Lower lobe of right lung (tissue), 2 donors: ENCODE measurements at places on chromosomes 2 and 18. TPM values are rescaled to one million over a fixed set of nuclear protein-coding genes. Genes with fewer than 3 reads are reported as not detected.
A peak's percentile ranks its signal among the peaks of the same experiment; 100 is the strongest.

CCDC195 gene
- not detected for total RNA-seq

KIAA2012 gene
- 2.8 TPM for total RNA-seq

UGT1A8 gene
- total RNA-seq, result not detected

NPHP1 gene
- total RNA-seq, result 6.8 TPM

CAVIN2 gene
- 182 TPM for total RNA-seq

ASB18 gene
- total RNA-seq, result not detected

ZNF236 gene
- total RNA-seq, result 18.0 TPM

DNA sequence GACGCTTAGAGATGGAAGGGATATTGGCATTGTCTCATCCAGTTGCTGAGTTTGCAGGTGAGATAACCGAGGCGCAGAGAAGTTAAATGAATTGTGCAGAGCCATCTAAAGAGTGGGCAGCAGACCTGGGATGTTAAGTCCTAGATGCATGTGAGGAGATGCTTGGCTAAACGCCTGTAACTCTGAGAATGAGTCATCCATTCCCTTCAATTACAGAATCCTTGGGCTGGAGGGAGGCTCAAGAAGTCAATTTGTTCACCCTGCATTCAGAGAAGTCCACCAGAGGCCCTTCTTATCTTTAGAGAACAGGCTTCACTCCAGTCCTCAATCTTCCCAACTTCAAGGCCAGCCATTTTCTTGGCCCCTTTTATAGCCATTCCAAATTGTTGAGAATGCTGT lies 1.6 kb downstream of the EHD3 start:
- peak overlapping the region; percentile 6 for H3K27ac ChIP-seq
- DNase-seq, result no peak
- peaks cover 24% of the 10 kb centered on the region for H3K4me1 ChIP-seq
- H3K4me3 ChIP-seq, result peak overlapping the region; percentile 69

DNA sequence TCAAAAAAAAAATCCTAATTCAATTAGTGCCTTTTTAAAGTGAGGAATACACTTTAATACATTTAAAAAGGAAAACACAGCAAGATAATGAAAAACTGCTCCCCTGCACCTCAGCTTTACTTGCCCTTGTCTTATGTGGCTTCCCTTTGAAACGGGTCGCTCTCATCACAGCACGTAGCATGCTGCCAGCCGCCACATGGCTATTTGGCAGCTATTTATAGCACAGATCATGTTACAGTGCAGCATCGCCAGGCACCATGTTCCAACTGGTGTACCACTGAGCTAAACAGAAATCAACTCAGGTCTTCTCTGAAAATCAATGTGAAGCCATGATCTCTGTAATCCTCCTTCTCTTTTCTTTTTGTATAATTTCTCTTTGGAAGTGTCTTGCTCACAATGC lies 65.1 kb downstream of the TMEM182 start:
- H3K36me3 ChIP-seq, result no peaks in the 10 kb centered on the region
- no peak overlapping the region for H3K4me3 ChIP-seq
- no peak for DNase-seq
- H3K27ac ChIP-seq, result no peak overlapping the region

- H3K4me1 ChIP-seq, result peaks cover 43% of the 10 kb centered on the region
- H3K27me3 ChIP-seq, result no peaks in the 10 kb centered on the region
- no peaks in the 10 kb centered on the region for H3K36me3 ChIP-seq
- no peak overlapping the region for H3K4me3 ChIP-seq
- DNase-seq, result no peak
These were observed 56.9 kb downstream of the SMAD7 start for GRCh38 chr18:48893608-48894600.

DNA sequence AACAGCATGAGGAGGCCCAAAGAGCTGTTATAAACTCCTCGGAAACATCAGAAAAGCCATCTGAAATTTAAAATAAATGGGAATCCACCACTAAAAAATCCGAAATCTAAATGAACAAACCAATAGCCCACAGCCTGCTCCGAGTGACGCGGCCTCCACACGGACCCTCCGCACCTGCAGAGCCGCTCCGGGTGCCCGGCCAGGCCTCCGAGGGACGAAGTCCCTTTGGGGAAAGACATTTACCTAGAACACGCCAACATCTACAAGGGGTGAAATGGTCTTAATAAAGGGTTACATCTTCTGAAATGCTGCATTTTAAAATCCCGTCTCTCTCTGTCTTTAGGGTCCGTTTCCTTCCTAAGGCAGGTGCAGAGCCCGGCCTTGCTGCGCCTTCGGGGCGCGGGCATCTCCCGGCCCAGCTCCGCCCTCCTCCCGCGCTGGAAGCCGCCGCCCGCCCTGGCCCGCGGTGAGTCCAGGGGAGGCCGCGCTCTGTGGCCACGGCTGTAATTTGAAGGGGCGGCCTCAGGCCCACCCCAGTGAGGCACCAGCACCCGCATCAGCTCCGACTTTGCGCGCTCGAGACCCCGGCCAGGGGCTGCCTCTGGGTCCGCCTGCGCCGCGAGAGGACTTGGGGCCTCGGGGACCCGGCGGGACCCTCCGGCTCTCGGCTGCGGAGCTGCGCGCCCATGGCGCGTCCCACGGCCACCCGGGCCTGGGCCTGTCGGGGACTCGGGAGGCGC lies 42.3 kb upstream of the CTDP1 start:
- H3K36me3 ChIP-seq, result no peaks in the 10 kb centered on the region
- peaks cover 26% of the 10 kb centered on the region for H3K27me3 ChIP-seq
- H3K4me1 ChIP-seq, result peaks cover 2% of the 10 kb centered on the region
- no peak overlapping the region for H3K27ac ChIP-seq
- no peak overlapping the region for H3K4me3 ChIP-seq

GRCh38 chr2:23042216-23042906 lies 342.6 kb upstream of the KLHL29 start:
- DNase-seq, result no peak
- H3K27me3 ChIP-seq, result no peaks in the 10 kb centered on the region
- H3K27ac ChIP-seq, result no peak overlapping the region
- no peak overlapping the region for H3K4me3 ChIP-seq
- no peaks in the 10 kb centered on the region for H3K36me3 ChIP-seq

DNA sequence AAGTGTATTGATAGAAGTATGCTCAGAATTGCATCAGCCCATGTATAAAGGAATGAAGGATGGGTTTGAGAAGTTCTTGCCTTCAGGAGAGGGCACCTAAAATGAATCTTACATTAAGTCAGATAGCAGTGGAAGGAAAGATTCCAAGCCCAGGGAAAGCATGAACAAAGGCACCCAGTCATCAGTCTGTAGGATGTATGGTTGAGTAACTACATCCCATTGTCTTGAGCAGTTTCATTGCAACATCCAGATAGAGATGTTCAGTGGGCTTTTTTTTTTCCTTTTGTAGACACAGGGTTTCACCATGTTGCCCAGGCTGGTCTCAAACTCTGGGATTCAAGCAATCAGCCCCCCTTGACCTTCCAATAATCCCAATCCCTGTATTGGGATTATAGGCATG lies 80.7 kb downstream of the ARHGAP28 start:
- H3K27ac ChIP-seq, result no peak overlapping the region
- H3K27me3 ChIP-seq, result no peaks in the 10 kb centered on the region
- no peak overlapping the region for H3K4me3 ChIP-seq
- no peaks in the 10 kb centered on the region for H3K4me1 ChIP-seq
- H3K36me3 ChIP-seq, result no peaks in the 10 kb centered on the region

GRCh38 chr18:37383846-37384595 lies 181.6 kb downstream of the CELF4 start:
- no peak overlapping the region for H3K4me3 ChIP-seq
- no peak for DNase-seq
- no peaks in the 10 kb centered on the region for H3K27me3 ChIP-seq
- H3K27ac ChIP-seq, result no peak overlapping the region

DNA sequence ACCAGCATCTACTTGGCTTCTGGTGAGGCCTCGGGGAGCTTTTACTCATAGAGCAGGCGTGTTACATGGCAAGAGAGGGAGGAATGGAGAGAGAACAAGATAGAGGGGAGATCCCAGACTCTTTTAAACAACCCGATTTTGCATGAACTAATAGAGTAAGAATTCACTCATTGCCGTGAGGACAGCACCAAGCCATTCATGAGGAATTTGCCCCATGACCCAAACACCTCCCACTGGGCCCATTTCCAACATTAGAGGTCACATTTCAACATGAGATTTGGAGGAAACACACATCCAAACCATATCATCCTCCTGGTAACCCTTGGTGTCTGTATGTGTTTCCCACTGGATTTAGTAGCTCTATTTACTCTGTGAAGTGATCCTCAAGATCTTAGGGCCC lies 249.9 kb upstream of the SP5 start:
- H3K4me3 ChIP-seq, result no peak overlapping the region
- H3K27ac ChIP-seq, result no peak overlapping the region
- H3K4me1 ChIP-seq, result no peaks in the 10 kb centered on the region
- no peaks in the 10 kb centered on the region for H3K27me3 ChIP-seq

GRCh38 chr18:63553081-63553480 lies 10.9 kb downstream of the SERPINB12 start:
- H3K27me3 ChIP-seq, result no peaks in the 10 kb centered on the region
- no peak for DNase-seq
- no peak overlapping the region for H3K27ac ChIP-seq
- H3K36me3 ChIP-seq, result no peaks in the 10 kb centered on the region
- H3K4me1 ChIP-seq, result peaks cover 13% of the 10 kb centered on the region

DNA sequence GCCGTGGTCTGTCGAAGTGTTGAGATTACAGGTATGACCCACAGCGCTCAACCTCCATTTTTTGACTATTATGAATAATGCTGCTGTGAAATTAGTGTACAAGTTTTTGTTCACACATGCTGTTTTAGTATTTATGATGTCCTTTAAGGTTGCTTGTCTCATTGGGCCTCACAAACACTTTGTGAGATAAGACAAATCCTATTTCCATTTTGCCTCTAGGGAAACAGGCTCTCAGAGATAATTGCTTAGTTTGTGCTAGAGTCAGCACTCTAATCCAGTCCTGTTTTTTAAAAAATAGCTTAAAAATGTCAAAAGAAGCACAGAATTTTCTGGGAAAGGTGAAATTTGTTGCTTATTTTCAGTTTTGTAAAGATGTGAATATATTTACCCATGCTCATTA lies 43.3 kb upstream of the CUL3 start:
- H3K36me3 ChIP-seq, result no peaks in the 10 kb centered on the region
- H3K4me1 ChIP-seq, result no peaks in the 10 kb centered on the region
- DNase-seq, result no peak
- H3K27me3 ChIP-seq, result no peaks in the 10 kb centered on the region

- no peaks in the 10 kb centered on the region for H3K27me3 ChIP-seq
- H3K36me3 ChIP-seq, result no peaks in the 10 kb centered on the region
- H3K4me1 ChIP-seq, result no peaks in the 10 kb centered on the region
- H3K27ac ChIP-seq, result no peak overlapping the region
- no peak for DNase-seq
- H3K4me3 ChIP-seq, result no peak overlapping the region
These were observed 539.6 kb downstream of the PID1 start for GRCh38 chr2:228731517-228731916.

- DNase-seq, result peak; percentile 91
- peak overlapping the region; percentile 63 for H3K4me3 ChIP-seq
- no peaks in the 10 kb centered on the region for H3K36me3 ChIP-seq
These were observed 27.1 kb upstream of the PTMA start for GRCh38 chr2:231680992-231681852.

- no peak for DNase-seq
- no peak overlapping the region for H3K27ac ChIP-seq
- peaks cover 64% of the 10 kb centered on the region for H3K36me3 ChIP-seq
- no peaks in the 10 kb centered on the region for H3K27me3 ChIP-seq
- no peak overlapping the region for H3K4me3 ChIP-seq
These were observed 12.6 kb downstream of the ITPRID2 start for GRCh38 chr2:181904022-181904632.

DNA sequence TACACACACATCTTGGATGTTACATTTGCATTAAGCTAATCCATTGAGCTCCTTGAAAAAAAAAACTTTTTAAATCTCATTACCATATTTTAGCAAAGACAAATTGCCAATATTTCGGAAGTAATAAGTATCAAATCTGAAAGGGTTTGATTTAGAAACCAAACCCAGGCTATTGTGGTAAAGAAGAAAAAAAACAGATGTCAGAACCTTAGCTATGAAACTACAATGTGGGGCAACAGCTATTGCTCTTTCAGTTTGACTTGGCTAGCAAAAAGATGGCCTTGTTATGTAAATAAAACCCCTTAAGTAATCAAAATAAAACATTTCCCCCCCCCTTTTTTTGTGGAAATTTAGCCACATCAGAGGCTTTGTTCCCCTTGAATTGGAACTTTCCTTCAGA lies 41.2 kb upstream of the REG3A start:
- H3K4me1 ChIP-seq, result no peaks in the 10 kb centered on the region
- H3K4me3 ChIP-seq, result no peak overlapping the region
- H3K36me3 ChIP-seq, result no peaks in the 10 kb centered on the region
- no peak overlapping the region for H3K27ac ChIP-seq
- no peaks in the 10 kb centered on the region for H3K27me3 ChIP-seq

- no peaks in the 10 kb centered on the region for H3K27me3 ChIP-seq
- DNase-seq, result no peak
- H3K27ac ChIP-seq, result no peak overlapping the region
- no peaks in the 10 kb centered on the region for H3K36me3 ChIP-seq
- no peaks in the 10 kb centered on the region for H3K4me1 ChIP-seq
These were observed 22.5 kb upstream of the RMND5A start for GRCh38 chr2:86697551-86698104.

- H3K27ac ChIP-seq, result no peak overlapping the region
- H3K36me3 ChIP-seq, result no peaks in the 10 kb centered on the region
- no peak overlapping the region for H3K4me3 ChIP-seq
- no peak for DNase-seq
- H3K27me3 ChIP-seq, result no peaks in the 10 kb centered on the region
These were observed 458.3 kb upstream of the SYT4 start for GRCh38 chr18:43735570-43735969.

DNA sequence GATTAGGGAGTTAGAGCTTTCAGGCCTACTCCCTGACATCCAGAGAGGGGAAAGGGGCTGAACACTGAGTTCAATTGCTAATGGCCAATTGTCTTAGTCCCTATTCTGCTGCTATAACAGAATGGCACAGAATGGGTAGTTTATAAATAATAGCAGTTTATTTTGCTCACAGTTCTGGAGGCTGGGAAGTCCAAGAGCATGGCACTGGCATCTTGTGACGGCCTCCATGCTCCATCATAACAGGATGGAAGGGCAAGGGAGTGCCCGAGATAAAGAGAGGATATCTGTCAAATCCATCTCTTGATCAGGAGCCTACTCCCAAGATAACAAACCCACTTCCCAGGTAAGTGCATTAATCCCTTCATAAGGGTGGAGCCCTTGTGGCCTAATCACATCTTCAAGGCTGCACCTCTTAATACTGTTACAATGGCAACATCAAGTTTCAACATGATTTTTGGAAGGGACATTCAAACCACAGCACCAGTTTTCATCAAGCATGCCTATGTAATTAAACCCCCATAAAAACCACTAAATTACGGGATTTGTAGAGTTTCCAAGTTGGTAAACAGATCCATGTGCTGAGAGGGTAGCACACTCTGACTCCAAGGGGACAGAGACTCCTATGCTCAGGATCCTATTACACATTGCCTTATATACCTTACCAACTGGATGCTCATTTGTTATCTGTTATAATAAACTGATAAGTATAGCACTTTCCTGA lies 44.6 kb downstream of the BAZ2B start:
- no peak overlapping the region for H3K4me3 ChIP-seq
- DNase-seq, result no peak

- no peaks in the 10 kb centered on the region for H3K36me3 ChIP-seq
- no peaks in the 10 kb centered on the region for H3K4me1 ChIP-seq
These were observed 294.1 kb downstream of the SOCS6 start for GRCh38 chr18:70582981-70583380.
